T-cell (primary cell): ENCODE measurements at places on chromosomes 7 and 10. TPM values are rescaled to one million over a fixed set of nuclear protein-coding genes. Genes with fewer than 3 reads are reported as not detected.

Gene SPAM1
- total RNA-seq = not detected

Gene RELN
- 0.20 TPM for total RNA-seq

Gene SLC29A3
- total RNA-seq = 4.5 TPM

Gene PTPRZ1
- 0.19 TPM for total RNA-seq

Gene DLX5
- not detected for total RNA-seq

Gene SPDYE1
- not detected for total RNA-seq

Gene TBX20
- 0.37 TPM for total RNA-seq

Gene EFCAB10
- total RNA-seq = 2.3 TPM
